ENCODE measurements at places on chromosomes 7 and 10.
A peak's percentile ranks its signal among the peaks of the same experiment; 100 is the strongest.

DNA sequence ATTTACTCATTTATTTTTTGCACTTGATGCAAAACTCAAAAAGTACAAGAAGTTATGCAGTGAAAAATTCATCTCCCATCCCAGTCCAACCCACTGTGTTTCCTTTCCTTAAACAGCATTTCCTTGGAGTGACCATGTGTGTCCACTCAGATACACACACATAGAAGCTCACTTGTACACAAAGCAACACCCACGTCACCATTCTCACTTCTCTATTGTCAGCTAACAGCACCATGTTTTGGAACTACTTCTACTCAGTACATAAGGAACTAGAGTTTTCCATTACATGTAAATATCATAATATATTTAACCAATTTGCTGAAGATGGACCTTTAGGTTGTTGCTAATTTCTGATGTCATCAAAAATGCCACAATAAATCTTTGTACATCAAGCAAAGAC is 167.6 kb downstream of the GRID1 start:
- no peak for DNase-seq

- DNase-seq, result peak; percentile 41
Measured at GRCh38 chr7:37832194-37832593, 16.2 kb upstream of the NME8 start.

- DNase-seq, result no peak
Measured at GRCh38 chr10:113476673-113477072, 76.2 kb upstream of the HABP2 start.

DNA sequence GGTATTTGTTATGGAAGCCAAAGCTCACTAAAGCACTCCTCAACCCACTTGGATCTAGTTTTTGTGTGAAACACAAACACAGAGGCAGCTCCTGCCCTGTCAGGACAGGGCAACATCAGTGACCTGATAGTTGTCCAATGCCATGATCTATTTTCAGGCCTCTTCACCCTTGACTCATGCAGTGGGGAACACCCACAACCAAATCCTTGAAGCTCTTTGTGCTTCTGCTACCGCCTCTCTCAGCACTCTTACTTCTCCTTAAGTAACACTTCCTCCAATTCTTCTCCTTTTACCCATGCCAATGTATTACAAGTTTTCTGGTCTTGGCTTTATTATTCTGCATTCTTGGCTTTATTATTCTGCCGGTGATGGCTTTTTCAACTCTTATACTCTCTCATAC is 425.3 kb downstream of the INHBA start:
- no peak for DNase-seq

- peak; percentile 49 for DNase-seq
Measured at GRCh38 chr7:116122972-116123595, 87.3 kb upstream of the TES start.

DNA sequence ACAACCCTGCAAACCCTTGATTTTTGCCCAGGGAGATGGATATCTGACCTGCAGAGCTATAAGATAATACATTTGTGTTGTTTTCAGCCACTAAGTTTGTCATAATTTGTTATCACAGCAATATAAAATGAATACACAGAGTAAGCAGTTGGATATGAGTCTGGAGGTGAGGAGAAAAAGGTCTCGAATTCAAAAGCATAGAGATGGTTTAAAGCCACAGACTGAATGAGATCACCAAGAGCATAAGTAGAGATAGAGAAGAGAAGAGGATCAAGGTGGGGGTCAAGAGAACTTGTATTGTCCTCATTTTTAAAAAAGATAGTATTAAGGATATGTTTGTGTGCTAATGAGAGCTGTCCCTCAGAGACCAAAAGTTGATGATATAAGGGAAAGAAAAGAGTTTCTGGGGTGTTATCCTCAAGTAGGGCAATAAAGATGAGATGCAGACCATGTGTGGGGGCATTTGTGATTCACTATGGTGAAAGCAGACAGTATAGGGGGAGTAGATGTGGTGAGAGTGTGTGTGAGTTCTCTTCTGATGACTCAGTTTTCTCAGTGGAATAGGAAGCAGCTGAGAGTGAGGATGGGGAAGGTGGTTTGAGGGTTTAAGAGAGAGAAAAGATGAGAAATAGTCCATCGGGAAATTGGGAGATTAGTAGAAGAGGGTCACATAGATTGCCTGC is 25.8 kb upstream of the PCGF5 start:
- DNase-seq, result peak; percentile 64

DNA sequence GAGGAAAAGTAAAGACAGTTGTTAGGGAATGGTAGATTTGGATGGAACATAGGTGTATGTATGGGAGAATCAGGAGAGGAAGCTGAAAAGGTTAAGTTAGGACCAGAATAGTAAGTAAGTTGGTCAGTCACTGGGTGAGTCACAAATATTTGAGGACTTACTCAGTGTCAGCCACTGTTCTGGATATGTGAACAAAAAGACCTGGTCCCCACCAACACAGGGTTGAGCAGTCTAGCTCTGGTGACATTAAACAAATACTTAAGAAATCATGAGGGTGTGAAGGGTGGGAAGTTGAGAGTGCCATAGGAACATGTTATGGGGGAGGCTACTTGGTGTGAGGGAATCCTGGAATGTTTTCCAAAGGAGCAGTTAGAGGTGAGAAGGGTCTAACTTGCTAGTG is 246.9 kb downstream of the PTEN start:
- DNase-seq, result peak; percentile 92
